ENCODE measurements at places on chromosomes 7 and 10.
A peak's percentile ranks its signal among the peaks of the same experiment; 100 is the strongest.

DNA sequence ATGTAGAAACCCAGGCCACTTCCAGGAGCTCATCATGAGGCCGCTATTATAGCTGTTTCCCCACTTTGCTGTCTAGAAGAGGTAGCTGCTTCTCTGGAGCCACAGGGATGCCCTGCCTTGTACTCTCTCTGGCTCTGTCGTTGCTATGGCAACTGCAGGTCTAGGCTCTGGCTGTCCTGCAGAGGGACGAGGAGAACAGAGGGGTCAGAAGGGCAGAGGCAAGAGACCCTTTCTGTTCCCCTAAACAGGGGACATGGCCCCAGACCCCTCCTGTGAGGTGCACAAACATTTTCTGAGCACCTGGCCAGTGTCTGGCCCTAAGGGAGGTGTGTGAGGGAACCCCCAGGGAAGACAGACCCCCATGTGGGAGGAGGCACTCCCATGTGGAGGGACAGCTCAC, 31.4 kb downstream of the ITPRIP start:
- no peak for DNase-seq

GRCh38 chr10:114473776-114474175, 69.5 kb upstream of the AFAP1L2 start:
- DNase-seq = no peak

DNA sequence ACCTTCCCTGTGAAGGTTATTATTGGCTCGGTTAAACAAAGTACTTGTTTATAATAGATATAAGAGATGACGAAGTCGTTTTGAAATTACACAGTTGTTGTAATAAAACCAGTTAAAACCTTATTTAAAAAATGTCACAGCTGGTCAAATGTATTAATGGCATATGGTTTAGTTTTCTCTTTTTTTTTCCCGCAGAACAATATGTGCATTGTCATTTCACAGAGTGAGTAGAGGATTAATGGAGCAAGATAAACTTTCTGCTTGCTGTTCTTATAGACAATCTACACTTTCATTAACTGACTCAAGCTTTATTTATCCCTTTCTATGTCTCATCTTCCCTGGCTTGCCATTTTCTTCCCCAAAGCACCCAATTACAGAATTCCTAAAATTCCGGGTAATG, 404.3 kb upstream of the NPVF start:
- no peak for DNase-seq

DNA sequence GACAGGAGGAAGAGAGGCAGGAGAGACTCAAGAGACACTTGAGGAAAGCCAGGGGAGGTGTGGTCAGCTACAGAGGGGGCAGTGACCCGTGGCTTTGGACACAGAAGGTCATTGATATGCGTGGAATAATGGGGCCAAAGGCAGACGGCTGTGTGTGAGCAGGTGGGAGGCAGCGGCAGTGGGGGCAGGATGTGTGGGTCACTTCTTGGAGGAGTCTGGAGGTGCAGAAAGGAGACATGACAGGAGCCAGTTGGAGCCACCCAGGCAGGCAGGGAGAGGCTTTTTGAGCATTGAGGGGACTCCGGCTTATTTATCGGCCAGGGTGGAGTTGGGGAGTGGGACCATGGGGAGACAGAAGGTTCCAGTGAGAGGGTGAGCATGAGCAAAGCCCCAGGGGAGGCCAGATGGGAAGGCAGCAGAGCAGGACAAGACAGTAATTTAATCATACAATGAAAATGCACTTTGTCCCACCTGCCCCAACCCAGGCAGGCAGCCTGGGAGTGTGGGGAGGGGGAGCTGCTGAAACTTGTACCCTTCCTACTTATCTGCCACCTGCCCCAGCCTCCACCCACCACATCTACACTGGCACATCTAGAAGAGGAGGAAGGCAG, 5.0 kb downstream of the LDB3 start:
- DNase-seq = no peak

GRCh38 chr10:55966101-55966500, 395.0 kb downstream of the ZWINT start:
- no peak for DNase-seq

DNA sequence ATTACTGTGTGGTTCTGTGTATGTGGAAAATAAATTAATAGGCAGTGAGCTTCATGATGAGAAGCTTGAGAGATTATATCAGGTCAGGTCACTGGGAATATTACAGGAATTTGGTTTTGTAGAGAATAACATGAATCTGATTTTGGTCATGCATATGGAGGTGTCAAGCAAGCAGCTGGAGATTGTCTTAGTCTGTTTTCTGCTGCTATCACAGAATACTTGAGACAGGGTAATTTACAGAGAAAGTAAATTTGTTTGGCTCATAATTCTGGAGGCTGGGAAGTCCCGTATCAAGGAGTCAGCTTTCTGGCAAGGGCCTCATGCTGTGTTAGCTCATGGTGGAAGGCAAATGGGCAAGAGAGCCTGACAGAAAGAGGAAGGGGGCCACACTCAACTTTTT, 120.7 kb upstream of the FAM3C start:
- no peak for DNase-seq

DNA sequence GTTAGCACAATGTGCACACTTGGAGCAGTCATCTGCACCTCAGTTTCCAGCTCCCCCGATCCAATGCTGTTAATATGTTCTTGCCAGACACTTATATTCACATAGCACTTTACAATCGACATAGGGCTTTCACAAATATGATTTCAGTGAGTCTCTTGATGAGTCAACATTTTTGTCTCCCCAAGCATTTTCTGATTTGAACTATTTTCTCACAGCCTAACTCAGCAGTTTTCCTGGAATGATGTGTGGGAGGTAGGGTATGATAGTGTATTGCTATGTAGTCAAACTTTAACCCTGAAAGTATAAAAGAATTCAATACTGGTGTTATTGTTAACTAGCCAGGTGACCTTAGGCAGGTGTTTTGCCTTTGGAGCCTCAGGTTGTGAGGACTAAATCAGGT, 82.5 kb upstream of the LRGUK start:
- DNase-seq = no peak

- peak; percentile 83 for DNase-seq
These were observed 95.5 kb upstream of the SMNDC1 start for GRCh38 chr10:110399965-110400933.

DNA sequence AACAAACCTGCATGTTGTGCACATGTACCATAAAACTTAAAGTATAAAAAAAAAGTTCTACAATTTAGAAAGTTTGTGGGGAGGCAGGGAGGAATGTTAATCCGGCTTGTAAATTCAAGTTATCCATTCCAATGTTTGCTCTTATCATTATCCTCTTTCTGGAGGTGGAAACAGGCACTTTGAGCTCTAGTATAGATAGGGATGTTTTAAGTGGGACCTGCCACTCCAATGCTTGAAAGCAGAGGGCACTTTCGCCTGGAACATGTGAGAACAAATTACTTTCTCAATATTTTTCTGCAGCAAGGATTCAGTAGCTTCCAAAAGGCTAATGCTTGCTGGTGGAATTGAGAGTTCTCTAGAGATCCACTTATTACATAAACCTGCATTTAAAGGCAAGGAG, 45.6 kb downstream of the FEZF1 start:
- DNase-seq = no peak

DNA sequence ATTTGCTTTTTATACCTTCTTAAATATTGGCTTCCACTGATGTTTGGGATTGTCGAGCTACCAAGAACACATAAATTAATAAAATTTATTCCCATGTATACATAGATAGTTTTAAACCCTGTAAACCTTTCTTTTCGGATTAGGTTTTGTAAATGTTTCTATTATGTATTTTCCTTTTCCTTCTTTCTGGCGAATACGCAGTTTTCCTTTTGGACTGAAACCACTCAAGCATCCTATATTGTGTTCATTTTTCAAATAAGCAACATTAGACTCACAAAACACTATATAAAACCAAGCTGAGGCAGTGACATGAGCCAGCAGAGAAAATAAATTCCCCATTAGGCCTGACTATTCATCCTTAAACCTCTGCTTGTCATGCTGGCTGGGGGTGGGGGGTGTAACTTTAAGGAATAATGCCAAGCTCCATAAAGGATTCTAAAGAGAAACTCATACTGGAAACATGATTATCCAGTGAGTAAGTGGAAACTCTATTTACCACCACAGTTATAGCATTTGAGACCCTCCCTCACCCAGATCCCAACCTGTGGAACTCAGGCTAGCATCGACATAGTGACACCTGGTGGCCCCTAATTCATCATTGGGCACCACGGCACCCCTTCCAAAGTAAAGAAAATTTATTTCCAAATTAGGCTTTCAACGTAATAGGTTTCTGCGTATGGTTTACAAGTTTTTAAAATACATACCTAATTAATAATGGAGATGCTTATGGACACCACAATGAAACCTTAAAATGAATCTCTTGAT, 86.5 kb upstream of the CELF2 start:
- DNase-seq = no peak

DNA sequence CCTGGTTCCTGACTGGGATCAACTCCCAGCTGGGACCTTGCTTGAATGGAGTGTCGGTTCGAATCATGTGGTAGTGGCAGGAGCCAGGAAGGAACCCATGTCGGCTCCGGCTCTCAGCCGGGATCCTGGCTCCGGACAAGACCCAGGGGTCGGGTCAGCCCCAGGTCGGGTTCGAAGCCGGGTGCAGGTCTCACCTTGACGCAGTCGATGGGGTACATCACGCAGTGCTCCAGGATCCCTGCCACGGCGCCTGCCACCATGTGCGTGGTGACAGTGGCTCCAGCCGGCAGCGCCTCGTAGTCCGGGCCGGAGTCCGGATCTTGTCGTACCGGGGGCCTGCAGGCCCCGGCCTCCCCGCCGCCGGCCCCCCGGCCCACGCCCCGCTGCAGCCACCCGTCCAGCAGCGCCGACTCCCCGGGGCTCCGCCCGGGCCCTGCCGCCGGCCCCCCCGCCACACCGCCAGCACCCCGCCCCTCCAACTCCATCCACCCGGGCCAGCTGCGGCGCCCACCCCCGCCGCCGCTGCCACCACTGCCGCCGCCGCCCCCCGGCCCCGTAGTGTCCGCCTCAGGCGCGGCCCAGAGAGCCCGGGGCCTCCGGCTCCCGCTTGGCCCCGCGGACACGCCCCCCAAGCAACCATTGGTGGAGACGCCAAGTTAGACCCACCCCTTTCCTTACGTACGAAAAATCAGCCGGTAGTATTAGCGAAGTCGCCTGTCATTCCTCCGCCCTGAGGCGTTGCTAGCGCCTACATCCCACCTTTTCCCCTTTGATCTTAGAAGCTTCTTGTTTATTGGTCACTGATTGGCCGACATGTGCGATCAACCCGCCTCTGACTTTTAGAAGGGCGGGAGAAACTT, at the start of gene SLC25A28:
SLC25A28 (minus strand) TSS at position 589 of the 860 bp plus-strand sequence; CDS start at position 485, 104 bp downstream.
- DNase-seq = peak; percentile 100

GRCh38 chr10:93954726-93955363, 38.9 kb upstream of the PLCE1 start:
- DNase-seq = peak; percentile 86

GRCh38 chr10:49562893-49563292, 24.0 kb upstream of the ERCC6 start:
- DNase-seq = peak; percentile 64

GRCh38 chr7:129644634-129645230, 33.2 kb downstream of the NRF1 start:
- DNase-seq = peak; percentile 69

DNA sequence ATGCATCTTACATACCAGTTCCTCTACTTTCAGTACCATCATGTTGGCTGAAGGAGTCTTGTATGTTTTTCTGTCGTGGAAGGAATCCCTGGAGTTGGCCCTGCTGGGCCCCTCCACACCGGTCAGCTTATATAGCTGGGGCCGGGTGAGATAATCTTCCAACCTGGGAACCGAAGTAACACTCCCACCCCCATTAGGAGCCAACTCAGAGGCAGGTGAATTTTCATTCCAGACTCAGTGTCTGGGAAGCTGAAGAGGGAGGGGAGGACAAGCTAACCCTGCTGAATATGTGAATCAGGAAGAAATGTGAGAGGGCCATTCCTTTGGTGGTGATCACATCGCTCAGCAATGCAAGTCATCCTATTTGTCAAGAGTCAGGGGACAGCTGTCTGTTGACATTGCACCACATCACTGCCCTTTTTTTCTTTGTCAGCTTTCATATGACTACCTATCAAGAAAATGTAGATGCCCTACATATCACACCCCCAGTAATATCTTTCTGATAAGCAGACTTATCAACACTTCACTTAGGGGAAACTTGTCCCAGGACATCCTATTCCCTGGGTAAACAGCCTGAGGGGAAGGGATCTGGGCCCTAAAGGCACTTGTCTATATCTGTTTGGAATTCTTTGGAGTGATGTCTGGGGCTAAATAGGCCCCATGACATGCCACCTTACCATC, at the start of gene ANKRD1:
ANKRD1 (minus strand) TSS at position 102 of the 681 bp plus-strand sequence; CDS start at position 42, 60 bp downstream.
- peak; percentile 94 for DNase-seq

DNA sequence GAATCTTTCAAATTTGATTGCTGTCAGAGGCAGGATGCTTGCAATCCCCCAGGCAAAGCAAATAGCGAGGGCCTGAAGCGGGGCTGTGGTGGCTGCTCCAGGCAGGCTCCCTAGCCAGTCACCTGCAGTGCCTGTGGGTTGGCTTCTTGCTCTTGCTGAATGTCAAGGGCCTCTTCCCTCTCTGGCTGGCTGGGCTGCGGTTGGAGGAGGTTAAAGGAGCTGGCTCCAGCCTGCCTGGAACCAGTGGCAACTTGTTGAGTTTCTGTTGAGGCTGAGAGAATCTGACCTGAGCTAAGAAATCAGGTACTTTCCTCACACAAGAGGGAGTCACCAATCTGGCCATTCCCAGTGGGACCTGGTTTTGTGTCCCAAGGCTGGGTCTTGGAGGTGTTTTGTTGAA, 134.7 kb downstream of the TMEM178B start:
- no peak for DNase-seq

- DNase-seq = no peak
These were observed 931.2 kb upstream of the C7orf33 start for GRCh38 chr7:147659036-147659995.

GRCh38 chr10:124892905-124893304, 49.0 kb upstream of the ZRANB1 start:
- no peak for DNase-seq

GRCh38 chr7:50729962-50730361, 52.7 kb downstream of the GRB10 start:
- DNase-seq = no peak

- DNase-seq = peak; percentile 28
These were observed 49.4 kb downstream of the CAV1 start for GRCh38 chr7:116574025-116574822.

GRCh38 chr7:150879345-150879744, 27.0 kb downstream of the AOC1 start:
- peak; percentile 3 for DNase-seq
